Amniotic stem cell (primary cell): ENCODE measurements at places on chromosomes 1 and 21.

DNA sequence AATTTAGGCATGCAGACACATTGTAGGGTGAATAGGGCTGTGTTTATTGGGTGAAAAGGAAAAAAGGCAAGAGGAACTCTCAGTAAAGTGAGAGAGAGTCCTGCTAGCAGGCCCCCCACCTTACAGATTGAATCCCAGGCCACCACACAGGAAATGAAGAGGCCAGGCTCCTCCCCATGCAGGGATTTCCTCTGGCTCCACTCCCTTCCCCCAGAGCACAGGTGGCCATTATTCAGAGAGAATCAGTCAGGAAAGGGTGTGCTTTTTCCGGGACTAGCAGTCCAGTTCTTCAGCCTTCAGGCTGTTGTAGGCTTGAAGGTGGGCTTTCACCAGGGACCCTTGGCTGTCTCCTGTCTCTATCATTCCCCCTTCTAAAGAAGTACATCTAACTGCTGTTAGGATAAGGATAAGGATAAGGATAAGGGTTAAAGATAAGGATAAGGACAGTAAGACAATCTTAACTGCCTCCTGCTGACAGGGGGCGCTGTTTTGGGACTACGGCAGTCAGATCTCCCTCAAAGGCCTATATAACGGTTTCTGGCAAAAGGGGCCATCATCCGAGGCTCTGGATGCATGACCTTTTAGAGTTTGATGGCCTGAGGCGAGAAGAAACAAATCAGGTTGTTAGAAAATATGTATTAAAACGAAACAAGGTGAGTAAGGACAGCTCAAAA is 26.3 kb downstream of the ZNF648 start:
- no peak for DNase-seq

DNA sequence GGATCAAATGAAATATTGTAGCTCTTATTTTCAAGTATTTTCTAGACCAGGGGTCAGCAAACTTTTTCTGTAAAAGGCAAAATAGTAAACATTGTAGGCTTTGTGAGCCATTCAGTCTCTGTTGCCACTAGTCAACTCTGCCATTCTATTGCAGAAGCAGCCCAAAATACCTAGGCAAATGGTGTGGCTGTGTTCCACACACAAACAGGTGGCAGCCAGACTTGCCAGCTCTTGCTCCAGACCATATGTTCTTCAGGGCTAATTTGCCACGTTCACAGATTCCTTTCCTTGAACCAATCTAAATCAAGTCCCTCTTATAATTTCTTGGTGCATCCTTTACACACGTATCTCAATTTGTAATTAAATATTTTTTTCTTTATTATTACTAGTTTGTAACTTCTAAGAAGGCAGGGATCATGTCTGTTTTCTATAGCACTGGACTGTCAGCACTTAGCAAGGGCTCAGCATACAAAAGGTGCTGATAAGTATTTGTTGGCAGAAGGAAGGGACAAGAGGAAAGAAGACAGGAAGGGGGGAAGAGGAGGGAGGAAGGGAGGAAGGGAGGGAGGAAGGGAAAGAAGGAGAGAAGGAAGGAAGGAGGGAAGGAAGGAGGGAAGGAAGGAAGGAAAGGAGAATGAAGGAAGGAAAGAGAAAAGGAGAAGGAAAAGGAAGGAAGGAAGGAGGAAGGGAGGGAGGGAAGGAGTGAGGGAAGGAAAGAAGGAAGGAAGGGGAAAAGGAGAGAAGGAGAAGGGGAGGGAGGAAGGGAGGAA is 106.5 kb upstream of the EDEM3 start:
- DNase-seq, result no peak

GRCh38 chr1:55682198-55682597 is 467.0 kb upstream of the USP24 start:
- no peak for DNase-seq

DNA sequence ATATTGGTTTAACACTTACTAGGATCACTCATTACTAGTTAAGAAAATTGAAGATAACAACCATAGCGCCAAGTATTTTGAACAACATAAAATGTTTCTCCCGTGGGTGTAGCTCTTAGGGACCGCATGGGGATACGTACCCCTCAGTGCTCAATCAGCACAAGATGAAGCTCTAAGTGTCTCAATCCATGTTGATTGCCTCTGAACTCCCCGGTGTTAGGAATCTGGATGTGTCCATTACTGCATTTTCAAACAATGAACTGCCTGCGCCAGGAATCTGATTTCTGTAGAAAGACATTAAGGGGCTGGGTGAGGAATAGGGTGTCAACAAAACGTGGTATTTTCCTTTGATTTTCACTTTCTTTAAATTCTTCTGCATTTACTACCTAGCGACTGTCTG is 100.2 kb downstream of the LMO4 start:
- DNase-seq, result no peak

- DNase-seq, result no peak
Observed at GRCh38 chr21:28971171-28971570, 21.5 kb downstream of the LTN1 start.

DNA sequence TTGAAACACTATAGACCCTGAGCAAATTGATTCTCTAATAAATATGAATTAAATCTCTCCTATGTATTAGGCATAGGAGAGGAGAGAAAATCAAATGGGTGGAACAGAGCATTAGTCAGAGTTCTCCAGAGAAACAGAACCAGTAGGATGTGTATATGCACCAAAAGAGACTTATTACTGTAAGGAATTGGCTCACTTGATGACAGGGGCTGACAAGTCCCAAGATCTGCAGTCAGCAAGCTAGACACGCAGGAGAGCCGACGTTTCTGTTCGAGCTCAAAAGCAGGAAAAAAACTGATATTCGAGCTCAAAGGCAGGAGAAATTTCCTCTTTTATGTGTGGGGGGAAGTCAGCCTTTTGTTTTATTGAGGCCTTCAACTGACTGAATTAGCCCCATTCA is 259.2 kb upstream of the KAZN start:
- no peak for DNase-seq

GRCh38 chr1:62428351-62428750 is 8.5 kb upstream of the USP1 start:
- no peak for DNase-seq

DNA sequence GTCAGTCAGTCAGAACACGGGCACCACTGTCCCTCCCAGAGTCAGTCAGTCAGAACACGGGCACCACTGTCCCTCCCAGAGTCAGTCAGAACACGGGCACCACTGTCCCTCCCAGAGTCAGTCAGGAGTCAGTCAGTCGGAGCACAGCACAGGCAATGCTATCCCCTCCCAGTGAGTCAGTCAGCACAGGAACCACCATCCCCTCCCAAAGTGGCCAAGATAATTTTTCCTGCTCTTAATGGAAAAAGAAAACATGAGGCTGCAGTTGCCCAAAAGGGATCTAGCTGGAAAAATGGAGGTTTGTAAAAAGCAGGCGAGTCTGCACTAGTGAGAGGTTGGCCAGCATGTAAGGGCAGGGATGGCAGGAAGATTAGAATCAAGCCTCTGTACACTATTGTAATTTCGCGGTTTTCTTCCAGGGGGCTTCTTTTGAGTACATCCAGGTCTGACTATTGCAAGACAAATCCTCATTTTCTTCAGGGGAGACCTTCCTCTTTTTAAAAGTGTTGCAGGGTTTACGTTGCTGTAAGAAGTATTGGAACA is 213.8 kb downstream of the SIPA1L2 start:
- DNase-seq, result no peak

DNA sequence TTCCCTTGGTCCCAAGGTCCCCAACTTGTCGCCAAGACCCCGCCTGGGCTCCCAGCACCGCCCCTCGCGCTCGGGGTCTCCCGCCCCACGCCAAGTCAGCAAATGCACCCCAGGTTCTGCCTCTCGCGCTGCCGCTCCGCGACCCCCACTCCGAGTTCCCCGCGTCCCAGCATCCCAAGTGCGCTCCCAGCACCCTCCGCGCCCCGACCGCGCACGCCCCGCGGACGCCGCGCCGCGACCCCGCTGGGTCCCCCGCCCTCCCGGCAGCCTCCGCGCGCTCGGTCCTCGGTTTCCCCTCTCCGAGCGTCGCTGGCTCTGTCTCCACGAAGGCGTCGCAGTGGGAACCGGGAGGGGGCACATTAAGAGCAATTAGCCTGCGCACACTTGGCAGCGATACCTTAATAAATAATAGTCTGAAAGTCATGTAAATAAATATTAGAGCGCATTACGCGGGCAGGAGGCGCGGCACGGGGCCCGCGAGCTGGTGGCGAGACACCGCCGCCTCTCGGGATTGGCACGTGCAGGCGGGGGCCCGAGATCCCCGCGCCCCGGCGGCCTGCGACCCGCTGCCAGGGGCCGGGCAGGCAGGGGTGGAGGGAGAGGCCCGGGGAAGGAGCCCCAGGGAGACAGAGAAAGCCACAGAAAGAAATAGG is 75.9 kb downstream of the VWA5B1 start:
- DNase-seq, result no peak

DNA sequence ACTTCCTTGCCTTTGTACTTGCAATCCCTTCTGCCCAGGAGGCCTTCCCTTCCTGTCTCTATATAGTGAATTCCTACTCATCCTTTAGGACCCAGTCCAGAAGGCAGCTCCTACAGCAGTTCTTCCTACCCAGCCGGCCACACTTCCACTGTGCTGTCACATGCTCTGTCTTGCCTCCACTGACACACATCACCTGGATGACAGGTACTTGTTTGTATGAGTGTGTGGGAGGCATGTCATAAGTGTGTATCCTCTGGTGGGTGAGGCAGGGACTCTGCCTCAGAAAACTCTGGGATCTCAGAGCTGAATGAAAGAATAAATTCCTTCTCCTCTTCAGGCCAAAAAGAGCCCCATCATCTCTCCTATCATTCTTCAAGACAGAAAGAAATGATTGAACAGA is 5.1 kb upstream of the OSCP1 start:
- DNase-seq, result no peak

DNA sequence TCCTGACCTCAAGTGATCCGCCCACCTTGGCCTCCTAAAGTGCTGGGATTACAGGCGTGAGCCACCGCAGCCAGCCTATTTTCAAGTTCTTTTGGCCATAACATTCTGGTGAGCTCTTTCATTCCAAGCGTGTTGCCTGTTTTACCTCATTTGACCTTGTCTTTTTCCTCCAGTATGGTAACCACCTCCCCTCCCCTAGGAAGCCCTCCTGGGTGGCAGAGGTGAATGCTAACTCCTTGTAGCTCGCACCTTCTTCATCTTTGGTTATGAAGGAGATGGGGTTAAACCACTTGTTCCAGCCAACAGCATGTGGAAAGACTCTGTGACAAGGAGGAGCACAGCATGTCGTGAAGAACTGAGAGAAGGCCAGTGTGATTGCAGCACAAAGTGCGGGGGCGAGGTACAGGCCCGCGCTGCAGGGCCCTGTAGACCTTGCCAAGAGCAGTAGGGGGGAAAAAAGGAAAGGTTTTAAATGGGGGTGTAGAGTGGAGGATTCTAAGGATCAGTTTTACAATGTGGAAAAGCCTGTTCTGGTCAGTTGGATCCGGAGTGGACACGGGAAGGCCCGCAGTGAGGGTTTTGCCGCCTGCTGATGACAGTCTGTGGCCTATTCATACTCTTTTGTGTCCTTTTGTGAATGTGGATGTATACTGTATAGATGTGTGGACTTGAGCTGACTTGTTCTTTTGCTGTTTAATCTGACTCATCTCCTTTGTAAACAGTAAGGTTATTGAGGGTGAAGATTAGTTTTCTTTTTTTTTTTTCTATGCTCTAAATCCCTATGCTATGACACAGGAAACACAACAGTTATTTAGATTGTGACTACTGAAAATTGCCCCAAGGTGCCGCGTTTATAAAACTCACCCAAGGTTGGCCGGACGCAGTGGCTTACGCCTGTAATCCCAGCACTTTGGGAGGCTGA is 7.5 kb upstream of the ZNF436 start:
- DNase-seq, result peak; percentile 40

DNA sequence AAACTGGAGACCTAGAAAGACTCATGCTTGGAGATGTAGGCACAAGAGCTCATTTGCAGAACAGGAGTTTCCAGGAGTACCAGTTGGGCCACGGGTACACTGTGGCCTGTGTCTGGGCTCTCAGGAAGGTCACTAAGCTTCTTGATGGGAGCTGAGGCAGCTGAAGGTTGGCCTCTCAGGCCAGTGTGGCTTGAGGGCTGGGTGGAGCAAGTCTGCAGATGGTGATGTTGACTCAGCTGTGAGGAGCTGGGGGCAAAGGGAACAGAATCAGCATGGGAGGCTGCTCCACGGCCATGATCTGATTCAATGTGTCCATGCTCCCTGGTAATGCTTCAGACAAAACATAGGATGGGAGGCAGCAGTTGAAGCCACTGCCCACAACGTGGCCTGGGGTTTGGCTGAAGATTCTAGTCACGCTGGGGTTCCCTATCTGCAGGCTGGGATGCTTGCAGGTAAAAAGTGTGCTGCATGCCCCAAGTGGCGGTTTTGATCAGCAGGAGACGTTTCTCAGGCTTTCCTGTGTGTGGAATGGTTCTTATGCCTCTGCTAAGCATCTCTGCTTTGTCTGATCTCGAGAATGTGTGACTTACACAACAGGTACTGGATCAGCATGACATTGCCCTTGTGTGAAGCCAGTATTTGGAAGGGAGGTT is 15.4 kb upstream of the TENT5C start:
- DNase-seq, result no peak

GRCh38 chr1:152806576-152806975 is at the start of gene LCE1C:
TSS of gene LCE1C (minus strand) at chr1:152806651. CDS start at chr1:152805478, 1,173 bp downstream.
- no peak for DNase-seq

GRCh38 chr1:9689011-9689706 is 37.6 kb downstream of the PIK3CD start:
- peak; percentile 28 for DNase-seq

- no peak for DNase-seq
Observed at GRCh38 chr1:161038523-161039153, at the start of gene TSTD1. TSS of gene TSTD1 (minus strand) at chr1:161038964. CDS start at chr1:161038889, 75 bp downstream.

GRCh38 chr1:30764396-30764795 is 6.8 kb upstream of the LAPTM5 start:
- no peak for DNase-seq

DNA sequence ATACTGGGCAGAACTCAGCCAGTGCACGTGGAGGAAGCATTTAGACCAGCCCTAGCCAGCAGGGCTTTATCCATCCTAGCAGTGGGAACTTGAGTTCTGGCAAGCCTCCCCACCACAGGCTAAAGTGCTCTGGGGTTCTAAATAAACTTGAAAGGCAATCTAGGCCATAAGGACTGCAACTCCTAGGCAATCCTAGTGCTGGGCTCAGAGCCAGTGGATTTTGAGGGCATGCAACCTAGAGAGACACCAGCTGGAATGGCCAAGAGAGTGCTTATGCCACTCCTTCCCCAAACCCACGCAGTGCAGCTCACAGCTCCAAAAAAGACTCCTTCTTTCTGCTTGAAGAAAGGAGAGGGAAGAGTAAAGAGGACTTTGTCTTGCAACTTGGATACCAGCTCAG is 70.5 kb upstream of the APOBEC4 start:
- DNase-seq, result no peak

DNA sequence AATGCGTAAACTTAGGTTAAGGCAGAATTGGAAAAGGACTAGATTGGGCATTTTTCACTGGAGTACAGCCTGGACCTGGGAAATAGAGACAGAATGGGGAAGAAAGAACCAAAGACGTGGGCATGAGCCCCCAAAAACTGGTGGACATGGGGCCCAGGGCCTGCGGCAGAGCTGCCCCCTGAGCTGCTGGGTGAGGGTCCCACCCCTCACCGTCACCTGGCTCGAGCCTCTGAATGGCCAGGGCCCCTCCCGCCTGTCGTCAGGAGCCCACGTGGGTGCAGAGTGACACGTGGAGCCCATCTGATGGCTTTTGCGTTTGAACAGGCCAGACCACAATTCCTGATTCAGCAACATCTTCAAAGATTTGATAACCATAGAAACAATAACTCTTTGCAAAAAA is 360.9 kb upstream of the VAMP3 start:
- DNase-seq, result no peak
